Activated T-helper 9 cell treated with anti-CD3 and anti-CD28 coated beads, Interleukin-2, amount 50 U/mL, for 16 hours (primary cell): ENCODE measurements at places on chromosomes 1 and 21.

DNA sequence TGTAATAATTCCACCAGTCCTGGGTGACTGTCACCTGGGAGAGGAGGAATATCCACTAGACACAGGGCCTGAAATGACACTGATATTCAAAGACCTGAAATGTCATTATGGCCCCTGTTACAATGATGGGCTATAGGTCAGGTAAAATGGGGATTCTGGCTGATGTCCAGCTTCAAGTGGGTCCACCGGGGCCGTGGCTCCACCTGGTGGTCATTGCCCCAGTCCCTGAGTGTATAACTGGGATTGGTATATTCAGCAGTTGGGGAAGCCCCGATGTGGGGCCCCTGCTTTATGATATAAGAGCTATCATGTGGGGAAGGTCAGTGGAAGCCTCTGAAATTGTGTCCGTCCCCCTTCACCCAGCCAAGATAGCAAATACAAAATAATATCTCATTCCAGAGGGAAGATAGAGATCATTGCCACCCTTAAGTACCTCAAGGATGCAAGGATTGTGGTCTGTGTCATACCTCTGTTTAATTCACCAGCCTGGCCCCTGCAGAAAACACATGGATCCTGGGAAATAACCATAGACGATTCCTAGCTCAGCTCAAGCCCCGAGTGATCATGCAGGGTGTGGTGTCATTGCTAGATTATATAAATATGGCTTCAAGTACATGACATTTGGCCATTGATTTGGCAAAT lies 19.4 kb downstream of the PLEKHO1 start:
- peak; percentile 34 for DNase-seq

DNA sequence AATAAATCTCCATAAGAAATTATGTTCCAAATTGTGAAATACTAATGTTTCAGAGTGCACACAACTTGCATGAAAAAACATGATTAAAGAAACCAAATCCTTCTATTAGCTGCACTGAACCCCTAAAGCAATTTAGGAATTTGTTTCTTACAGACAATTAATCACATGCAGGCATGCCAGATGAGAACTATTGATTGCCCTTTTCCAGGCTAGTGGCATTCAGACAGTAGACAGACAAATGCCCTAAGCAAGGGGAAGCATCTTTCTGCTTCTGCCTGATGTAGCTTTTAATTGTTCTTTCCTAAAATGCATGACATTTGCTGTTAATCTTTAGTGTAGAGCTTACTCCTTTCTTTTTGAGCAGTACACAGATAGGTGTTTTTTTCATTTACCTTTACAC lies 229.5 kb downstream of the DPYD start:
- no peak for DNase-seq

GRCh38 chr1:187517546-187517945 lies 688.8 kb downstream of the PLA2G4A start:
- DNase-seq, result no peak

GRCh38 chr21:33949516-33950430 lies 34.2 kb upstream of the ATP5PO start:
- peak; percentile 44 for DNase-seq

- DNase-seq, result no peak
These were observed 122.0 kb upstream of the ADGRL2 start for GRCh38 chr1:81678779-81679178.

DNA sequence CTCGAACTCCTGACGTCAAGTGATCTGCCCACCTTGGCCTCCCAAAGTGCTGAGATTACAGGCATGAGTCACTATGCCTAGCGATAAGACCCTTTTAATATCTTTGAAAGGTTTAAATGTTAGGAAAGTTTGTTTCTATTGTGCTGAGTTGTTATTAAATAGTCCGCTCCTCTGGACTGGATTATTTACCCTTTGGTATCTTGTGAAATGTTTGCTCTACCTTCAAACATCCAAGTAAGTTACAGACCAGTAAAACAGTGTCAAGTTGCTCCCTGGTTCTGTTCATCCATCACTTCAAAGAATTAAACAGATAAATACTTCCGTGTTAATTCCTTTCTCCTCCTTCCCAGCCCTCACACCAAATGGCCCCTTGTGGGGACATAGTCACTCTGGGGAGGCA lies 44.8 kb downstream of the CASQ2 start:
- no peak for DNase-seq

- DNase-seq, result no peak
These were observed 608.5 kb downstream of the SMYD3 start for GRCh38 chr1:245898581-245898980.

GRCh38 chr1:46790446-46791101 lies 8.3 kb upstream of the CYP4B1 start:
- DNase-seq, result no peak

GRCh38 chr1:64042331-64043100 lies 160.9 kb upstream of the UBE2U start:
- no peak for DNase-seq

DNA sequence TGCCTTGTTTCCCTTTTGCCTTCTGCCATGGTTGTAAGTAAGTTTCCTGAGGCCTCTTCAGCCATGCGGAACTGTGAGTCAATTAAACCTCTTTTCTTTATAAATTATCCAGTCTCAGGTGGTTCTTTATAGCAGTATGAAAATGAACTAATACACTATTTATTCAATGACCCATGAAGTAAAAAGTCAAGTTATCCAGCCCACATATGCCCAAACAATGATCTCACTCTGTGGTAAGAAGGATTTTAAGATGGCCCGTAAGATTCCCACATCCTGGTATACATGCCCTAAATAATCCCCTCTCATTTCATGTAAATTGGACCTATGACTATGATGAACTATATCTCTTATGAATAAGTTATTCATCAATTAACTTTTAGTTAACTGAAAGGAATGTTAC lies 1008.3 kb upstream of the B3GALT2 start:
- no peak for DNase-seq

DNA sequence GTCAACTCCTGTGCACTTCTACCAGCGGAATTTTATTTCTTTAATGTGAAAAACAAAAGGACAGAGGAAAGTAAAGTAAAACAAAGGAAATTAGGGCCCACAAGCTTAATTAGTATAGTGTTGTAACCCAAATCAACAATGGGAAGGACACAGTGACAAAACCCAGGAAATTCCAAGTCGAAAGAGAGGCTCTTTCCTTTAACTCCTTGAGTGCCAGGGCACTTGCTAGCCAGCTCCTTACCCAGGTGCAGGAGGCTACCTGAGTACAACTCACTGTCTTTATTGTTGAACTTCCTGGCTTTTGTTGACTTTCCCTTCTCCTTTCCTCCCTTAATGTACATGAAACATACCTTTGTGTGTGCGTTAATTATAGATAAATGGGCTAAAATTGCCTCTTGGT lies 55.0 kb downstream of the PEX14 start:
- no peak for DNase-seq

DNA sequence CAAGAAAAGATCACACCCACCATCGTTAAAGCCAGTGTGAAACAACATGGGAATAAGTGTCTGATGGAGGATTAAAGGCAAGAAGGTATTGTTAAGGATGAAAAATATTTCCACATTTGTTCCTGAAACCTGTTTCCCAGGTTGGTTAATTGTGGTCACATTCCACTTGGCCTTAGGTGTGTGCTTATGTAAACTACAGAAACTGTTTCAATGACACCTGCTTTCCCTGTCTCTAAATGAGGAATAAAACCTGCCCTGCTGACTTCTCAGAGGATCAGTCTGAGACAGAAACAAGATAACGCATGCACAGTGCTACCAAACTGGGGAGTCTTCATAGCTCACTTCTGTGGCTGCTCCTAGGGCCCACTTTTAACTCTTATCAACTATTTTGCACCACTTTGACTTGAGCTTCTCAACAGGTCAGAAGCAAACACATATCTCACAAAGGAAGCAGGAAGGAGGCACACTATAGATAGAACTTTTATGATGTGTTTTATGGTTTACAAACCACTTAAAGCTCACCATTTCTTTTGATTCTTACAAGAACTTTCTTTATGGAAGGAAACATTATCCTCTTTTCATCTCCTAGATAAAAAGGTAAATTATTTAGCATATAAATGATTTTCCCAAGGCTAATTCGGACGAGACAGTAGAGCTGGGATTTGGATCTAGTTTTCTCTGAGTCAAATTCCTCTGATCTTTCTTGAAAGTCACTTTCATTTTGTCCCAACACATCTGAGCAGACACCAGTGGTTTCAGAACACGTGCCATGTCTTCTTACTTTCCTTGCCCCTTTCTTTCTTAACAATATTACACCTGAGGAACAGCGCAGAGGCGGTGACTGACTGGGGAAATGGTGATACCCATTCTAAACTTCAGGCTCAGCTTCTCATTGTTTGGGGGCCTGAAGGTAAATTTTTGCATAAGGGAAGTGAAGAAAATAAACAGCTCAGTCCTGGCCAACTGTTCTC lies 33.4 kb downstream of the CYP2J2 start:
- DNase-seq, result no peak

DNA sequence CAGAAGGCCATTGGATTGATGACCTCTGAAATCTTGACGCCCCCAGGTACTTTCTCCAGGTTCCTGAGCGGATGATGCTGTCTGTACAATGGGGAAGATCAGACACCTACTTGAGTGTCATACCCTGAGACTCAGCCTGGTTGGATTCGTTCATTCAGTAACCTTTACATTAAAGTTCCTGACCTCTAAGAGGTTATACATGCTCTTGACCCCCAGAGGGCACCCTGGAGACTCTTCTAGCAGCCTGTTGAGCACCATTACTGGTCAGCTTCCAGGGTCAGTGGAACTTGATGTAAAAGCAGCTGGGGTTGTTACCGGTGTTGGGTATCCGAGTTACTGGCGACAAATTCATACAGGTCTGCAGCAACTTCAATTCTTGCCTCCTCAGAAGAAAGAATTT lies 114.3 kb upstream of the ZNF678 start:
- no peak for DNase-seq

DNA sequence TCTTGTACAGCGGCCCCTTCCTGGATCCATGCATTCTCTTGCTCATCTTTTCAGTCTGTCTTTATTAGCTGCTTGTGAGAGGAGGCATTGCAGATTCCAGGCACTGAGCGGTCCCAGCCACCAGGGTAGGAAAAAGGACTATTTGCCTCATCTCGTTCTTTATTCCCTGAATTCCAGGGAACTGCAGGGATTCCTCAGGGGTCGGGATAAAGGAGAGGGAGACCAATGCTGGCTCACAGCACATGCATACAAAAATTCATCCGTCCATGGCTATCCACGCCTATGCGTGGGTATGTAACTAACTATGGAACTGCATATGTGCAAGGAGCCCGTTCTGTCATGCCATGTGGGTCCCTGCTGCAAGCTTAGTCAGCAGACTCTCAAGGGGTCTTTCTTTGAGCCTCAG lies 879 bp upstream of the PLPPR5 start:
- no peak for DNase-seq

- DNase-seq, result no peak
These were observed 18.8 kb downstream of the EIF2D start for GRCh38 chr1:206593351-206593925.

DNA sequence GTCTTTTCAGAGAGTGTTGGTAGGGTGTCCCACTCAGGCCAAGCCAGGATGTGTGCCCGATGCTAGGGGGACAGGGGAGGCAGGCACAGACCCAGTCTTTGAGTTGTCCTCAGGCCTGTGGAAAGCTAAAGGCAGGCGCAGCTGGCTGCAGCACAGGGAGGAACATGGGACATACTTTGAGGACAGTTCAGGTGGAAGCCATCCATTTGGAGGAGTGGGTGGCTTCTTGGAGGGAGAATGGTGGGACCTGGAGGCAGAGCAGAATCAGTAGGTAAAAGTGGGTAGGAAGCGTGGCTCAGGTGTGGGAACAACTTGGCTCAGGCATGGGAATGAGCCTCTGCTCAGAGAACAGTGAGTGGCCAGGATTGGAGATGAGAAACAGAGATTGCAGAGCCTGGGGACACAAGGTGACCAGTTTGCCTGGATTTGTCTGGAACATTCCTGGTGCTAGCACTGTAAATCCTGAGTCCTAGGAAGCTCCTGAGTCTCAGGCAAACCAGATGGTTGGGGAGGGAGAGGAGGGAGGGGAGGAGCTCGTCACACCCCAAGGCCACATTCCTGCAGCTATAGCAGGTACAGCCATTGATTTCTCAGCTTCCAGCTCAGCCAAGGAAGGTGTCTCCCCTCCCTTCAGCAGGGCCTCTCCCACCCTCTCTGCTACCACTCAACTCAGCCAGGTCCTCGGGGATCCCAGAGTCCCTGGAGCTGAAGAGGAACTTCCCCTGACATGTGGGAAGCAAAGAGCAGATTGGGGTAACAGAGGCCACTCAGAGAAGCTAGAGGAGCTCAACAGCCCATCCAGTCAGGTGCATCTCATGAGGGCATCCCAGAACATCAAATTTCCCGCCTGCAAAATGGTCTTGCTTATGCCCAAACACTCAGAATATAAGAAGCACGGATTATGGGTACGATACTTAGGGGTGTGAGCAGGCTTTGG lies 65.2 kb upstream of the TINAGL1 start:
- DNase-seq, result no peak

DNA sequence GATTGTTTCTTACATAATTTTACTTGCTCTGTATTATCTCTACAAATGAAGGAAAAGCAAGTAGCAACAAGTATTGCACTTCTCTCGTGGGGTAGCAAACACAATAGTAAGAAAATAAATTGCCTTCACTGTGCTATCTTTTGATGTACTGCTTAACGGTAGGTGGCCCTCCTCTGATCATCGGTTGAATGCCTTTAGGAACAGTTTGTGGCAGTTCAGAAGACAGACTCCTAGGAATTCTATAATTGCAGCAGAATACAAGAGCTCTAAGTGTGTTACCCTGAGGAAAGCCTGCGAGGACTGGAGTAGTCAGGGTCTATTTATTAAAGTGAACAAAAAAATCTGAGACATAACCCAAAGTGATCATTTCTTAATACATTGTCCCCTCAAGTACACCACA lies 1135.9 kb downstream of the KCNT2 start:
- DNase-seq, result no peak

DNA sequence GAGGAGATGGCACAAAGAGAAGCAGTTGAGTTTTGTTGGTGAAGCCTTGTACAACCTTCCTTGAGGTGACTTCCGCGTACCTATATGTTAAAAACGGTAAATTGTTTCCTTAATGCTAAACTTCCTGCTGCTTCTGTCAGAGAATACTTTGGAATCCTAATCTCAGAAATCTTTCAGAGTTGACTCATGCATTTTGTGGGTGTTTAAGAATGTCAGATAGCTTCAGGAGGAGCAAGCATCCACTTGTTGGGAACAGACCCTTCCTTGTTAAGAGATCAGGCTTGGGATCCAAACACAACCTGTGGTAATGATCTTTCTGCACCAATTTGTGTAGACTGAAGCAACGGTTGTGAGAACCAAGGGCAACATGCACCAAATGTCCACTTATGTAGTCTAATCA lies 29.5 kb downstream of the AK4 start:
- no peak for DNase-seq

- peak; percentile 64 for DNase-seq
These were observed 9.4 kb downstream of the MORN1 start for GRCh38 chr1:2381741-2382620.

DNA sequence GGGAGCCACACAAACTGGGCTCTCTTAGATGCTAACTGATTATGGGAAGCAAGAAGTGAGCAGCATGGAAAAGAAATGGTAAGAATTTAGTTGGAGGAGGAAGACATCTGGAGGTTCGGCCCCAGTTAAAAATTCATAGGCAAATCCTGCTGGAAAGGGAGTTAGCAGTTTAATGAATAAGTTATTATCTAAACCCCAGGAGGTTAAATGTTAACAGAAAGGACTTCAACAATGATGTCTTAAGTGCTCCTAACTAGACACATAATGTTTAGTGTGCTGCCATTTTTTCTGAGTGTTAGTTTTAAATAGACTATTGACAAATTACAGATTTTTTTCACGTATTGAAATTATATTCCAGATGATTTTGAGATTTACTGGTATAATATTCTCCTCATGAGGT lies 1265.3 kb upstream of the ADGRL2 start:
- DNase-seq, result no peak

GRCh38 chr1:62288224-62288623 lies 31.0 kb downstream of the KANK4 start:
- DNase-seq, result no peak

GRCh38 chr1:37822906-37823815 lies 15.2 kb upstream of the YRDC start:
- DNase-seq, result no peak
